AG08395 (cell line): ENCODE measurements at places on chromosomes 12 and 14.

- DNase-seq, result no peak
Observed at GRCh38 chr12:12436831-12437345, 80.0 kb downstream of the BORCS5 start.

DNA sequence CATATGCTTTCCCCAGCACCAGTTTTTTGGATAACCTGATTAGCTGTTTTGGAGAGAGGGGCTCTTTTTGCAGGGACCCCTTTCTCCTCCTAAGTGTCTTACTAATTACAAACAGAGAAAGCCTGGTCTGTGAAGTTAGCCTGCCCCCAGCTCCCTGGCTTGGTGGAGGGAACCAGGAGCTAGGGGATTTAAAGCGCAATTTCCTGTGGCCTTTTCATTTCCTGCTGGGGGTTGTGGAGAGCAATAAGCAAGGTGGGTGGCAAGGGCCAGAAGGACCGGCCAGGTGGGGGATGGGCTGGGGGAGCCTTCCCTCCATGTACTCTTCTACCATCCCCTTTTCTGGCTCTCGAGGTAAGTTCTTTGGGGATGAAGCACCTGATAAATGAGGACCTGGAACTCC, 4.1 kb upstream of the CISTR start:
- DNase-seq, result no peak

DNA sequence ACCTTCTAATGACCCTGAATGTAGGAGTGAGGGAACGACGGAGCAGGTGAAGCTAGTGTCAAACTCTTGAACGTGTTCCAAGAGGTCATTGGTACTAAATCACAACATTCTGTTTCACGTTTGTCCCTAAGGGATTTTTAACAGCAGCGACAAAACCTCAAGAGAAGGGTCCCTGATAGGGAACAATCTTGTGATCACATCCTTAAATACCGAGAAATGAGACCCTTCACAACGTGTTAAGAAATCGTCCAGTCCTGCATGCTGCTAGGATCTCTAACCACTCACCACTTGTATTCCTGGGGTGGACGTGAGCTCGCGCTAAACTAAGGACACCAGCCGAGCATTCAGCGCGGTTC, 134.1 kb upstream of the KRAS start:
- no peak for DNase-seq

- DNase-seq, result no peak
Observed at GRCh38 chr14:73736842-73737241, 22.7 kb upstream of the PNMA1 start.

- DNase-seq, result no peak
Observed at GRCh38 chr12:85352016-85352415, 72.0 kb downstream of the ALX1 start.

- DNase-seq, result no peak
Observed at GRCh38 chr14:49641697-49642129, 6.7 kb upstream of the DNAAF2 start.

- DNase-seq, result no peak
Observed at GRCh38 chr14:24813089-24813815, 179.3 kb upstream of the GZMB start.

DNA sequence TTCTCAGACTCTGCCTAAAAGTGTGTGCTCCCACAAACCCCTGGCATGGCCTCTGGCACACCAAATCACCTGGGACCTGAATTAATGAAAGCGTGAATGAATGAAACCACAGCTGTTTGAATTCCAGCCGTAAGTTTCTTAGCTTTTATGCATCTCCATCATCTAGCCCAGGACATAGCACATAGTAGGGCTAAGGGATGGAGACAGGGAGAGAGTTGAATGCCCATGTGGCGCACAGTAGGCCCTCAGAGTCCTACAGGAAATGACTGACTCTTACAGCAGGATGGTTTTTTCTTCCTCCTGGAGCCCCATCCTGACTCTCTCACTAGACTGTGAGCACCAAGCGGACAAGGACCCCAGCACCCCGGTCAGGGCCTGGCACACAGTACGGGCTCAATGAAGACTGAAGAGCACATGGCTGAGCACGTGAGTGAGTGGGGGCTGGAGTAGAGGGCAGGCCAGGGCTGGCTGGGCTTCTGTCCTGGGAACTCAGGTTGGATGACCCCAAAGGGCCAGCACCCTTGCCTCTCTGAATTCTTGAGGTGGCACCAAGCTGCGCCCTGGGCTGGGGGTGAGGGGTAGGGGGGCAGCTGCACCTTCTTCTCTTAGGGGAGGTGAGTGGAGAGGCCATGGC, 351.3 kb downstream of the MED13L start:
- DNase-seq, result no peak

- no peak for DNase-seq
Observed at GRCh38 chr14:100781952-100782351, 44.0 kb upstream of the MEG3 start.

DNA sequence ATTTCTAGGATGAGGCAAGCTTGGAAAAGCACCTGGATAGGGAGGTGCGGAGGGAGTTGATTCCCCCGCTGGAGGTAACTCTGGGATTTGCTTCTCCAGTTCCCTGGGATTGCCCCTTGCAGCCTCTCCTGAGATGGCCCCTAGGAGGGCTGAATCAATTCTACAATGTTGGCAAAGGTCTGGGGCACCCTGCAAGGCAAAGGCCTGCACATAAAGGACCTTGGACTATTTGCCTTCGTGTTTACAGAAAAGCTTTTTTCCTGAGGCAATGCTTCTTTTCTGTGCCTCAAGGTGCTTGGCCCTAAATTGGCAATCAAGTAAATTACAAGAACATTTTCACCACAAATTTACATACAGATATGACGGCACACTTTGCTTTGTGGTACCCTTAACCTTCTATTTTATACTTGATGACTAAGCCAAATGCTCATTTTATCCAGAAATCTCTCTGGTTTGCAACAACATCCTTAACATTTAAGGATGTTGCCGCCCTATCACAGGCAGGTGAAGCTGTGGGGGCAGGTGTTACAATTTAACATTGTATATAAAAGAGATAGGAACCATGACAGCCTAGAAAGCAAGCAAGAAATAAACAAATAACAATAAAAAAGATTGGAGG, 40.3 kb downstream of the TIMELESS start:
- no peak for DNase-seq

GRCh38 chr12:28742791-28743190, 406.3 kb upstream of the FAR2 start:
- peak; percentile 19 for DNase-seq

- DNase-seq, result no peak
Observed at GRCh38 chr14:22383515-22384166, 205.4 kb downstream of the DAD1 start.
